ENCODE measurements at places on chromosomes 5 and 9.

DNA sequence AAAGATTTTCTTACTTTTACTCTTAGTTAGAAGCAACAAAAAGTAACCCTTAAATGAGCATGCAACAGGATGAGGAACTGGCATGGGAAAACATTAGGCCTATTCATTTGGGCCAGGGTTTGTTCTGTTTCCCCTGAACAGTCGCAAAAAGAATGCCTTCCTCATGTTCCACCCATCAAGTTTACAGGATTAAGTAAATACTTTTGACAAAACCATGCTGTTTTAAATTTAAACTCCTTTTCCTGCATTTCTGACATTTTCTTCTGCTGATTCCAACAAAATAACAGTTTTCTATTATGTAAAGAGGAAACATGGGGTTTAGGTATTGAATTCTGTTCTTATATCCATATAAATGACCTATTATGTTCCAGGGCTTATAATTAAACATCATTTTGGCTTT is 236.6 kb upstream of the ACTBL2 start:
- DNase-seq, result no peak

- DNase-seq, result no peak
Observed at GRCh38 chr5:160298189-160298588, 14.2 kb downstream of the CCNJL start.

DNA sequence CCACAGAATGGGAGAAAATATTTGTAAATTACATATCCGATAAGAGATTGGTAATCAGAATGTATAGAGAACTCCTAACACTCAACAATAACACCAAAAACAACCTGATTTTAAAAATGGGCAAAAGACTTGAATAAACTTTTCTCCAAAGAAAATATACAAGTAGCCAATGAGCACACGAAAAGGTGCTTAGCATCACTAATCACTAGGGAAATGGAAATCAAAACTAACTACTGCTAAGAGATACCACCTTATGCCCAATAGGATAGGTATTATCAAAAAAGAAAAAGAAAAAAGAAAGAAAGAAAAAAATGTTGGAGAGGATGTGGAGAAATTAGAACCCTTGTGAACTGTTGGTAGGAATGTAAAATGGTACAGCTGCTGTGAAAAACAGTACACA is 212.1 kb downstream of the TLR4 start:
- DNase-seq, result no peak

- no peak for DNase-seq
Observed at GRCh38 chr5:65441800-65442199, 39.9 kb downstream of the ADAMTS6 start.

GRCh38 chr9:2130941-2131340 is 115.8 kb downstream of the SMARCA2 start:
- no peak for DNase-seq

DNA sequence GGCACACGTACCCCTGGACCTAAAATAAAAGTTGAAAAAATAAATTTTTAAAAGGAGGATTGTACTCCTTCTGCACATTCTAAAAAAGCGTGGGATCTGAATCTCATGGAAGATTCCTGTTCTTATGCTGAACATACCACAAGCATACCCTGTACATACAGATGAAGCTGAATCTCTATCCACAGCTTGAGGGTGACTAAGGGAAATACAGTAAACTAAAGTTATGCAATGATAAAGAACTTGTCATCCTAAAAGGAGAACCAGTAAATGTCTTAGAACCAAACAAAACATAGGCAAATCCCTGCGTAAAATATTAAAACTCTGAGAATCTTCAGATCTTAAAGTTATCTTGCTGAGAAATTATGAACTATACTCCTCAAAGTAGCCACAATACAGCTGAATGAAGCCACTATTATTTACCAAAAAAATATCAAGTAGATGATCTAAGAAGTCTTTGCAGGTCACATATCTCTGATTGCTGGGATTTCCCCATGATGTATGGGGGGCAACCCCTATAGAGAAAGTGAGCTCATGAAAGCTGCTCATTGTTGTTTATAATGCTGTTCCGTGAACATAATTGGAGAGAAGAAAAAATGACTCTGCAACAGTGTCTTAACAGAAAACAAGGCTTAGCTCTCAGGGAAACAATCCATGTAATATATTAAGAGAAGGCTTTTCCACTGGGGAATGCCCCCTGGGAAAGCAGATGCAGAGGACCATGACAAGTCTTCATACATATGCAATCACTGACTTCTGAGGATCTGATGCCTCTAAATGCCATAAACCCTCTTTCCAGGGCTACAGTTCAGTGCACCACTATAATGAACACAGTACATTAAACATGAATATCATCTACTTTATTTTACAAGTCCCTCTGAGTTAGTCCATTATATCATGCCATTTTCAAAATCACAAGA is 210.1 kb downstream of the EPB41L4A start:
- no peak for DNase-seq

DNA sequence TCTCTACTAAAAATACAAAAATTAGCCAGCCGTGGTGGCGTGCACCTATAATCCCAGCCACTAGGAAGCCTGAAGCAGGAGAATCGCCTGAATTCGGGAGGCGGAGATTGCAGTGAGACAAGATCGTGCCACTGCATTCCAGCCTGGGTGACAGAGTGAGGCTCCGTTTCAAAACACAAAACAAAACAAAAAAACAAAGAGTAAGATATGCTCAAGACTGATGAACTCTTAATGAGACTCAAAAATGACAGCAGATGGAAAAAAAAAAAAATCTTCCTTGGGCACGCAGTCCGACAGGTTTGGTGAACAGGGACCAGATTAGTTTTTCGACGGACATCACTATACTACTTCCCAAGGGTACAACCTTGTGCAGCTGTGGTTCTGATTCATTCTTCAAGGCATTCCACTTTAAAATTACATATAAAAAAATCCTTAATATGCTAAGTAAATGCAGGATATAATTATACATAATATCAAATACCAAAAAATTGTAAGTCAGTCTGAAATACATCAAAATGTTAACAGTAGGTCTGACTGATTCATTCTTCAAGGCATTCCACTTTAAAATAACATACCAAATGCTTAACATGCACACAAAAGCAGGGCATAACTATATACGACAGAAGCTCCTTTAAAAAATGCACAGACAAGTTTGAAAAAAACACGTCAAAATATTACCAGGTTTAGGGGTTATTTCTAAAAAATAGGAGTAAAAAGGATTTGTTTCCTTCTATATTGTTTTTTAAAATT is 12.3 kb downstream of the PSIP1 start:
- no peak for DNase-seq

DNA sequence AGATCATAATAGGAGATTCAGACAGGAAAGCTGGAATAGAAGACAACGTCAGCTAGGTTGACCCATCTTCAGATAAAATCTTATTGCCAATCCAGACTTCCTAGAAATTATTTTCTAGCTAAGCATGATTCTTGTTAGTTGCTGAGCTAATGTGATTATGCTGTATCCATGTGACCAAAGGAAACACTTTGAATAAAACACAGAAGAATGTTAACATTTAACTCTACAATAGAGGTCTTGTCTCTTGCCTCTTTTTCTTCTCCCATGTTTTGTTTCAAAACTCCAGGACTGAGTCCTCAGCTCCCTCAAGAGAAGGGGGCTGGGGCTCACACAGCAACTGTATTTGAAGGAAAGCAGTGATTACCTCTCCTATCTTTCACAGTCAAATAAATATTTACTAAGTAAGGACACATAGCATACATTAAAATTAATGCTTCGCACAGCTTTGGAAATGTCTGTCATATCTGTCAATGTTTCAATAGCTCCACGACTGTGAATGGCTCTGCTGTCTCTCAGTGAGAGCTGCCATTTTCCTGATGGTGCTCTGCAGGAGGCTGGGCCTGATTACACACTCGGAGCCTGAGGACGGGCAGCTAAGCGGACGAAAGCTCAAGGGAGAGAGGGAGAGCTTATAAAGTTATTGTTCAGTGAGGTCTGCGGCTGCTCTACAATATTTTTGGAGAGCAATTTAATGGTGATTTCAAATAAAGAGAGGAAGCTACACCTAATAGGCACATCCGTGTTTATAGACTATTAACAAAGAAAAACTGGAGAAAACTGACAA is 64.8 kb upstream of the ZNF462 start:
- no peak for DNase-seq

- no peak for DNase-seq
Observed at GRCh38 chr5:156128026-156128425, 198.9 kb upstream of the SGCD start.

GRCh38 chr5:143435210-143435657 is 31.7 kb upstream of the NR3C1 start:
- peak; percentile 76 for DNase-seq

Measured in GM10248 (cell line).